Stimulated activated CD4-positive, alpha-beta T cell treated with anti-CD3 and anti-CD28 coated beads, TNF-alpha, amount 100 ng/mL, for 24 hours (primary cell): ENCODE measurements at places on chromosomes 16 and 17.

DNA sequence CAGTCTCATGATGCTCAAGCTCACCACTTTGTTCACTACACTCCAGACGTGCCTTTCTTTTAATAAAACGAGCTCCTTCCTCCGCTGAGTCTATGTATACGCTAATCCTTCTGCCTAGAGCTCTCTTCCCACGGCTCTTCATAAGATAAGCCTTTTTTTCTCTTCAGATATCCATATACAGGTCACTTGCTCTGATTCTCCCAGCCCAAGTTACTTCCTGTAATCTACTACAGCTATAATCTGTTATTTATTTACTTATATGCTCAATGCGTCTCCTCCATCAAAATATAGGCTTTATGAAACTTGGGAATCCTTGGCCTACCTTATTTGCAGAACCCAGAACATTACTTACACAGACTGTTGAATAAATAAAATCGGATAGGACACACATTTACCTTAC lies 17.4 kb downstream of the C16orf87 start:
- no peak for DNase-seq

GRCh38 chr16:30947541-30947858 lies 1.4 kb upstream of the ORAI3 start:
- no peak for DNase-seq

DNA sequence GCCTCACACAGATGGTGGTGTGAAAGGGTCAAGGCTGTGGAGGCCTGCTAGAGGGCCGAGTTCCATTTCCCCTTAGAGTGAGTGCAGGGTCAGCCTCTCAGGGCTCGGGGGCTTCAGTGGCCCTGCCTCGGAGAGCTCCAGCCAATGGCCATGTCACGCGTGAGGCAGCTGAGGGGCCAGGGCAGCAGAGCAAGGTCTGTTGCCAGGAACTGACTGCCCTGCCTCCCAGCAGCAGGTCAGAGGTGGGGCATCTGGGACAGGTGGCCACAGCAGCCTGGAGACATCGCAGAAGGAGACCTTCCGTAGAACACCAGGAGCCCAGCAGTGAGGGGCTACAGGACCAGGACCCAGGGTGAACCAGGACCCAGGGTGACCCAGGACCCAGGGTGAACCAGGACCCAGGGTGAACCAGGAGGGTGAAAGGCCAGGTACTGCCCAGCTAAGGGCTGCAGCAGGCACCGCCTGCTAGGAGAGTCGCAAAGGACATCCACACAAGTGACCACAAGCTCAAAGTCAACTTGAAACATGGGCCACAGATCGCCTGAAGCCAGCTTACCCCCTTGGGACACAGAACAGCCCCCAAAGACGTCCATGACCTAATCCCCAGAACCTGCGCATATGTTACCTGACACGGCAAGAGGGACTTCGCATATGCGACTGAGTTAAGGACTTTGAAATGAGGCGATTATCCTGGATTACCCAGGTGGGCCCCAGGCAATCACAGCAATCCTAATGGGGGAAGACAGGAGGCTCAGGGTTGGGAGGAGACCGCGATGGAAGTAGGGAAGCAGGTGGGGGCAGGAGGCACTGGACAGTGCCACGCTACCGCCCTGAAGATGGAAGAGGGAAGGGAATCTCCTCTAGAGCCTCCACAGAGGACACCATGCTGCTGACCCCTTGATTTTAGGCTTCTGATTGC lies 4.8 kb upstream of the MEAK7 start:
- DNase-seq = no peak

DNA sequence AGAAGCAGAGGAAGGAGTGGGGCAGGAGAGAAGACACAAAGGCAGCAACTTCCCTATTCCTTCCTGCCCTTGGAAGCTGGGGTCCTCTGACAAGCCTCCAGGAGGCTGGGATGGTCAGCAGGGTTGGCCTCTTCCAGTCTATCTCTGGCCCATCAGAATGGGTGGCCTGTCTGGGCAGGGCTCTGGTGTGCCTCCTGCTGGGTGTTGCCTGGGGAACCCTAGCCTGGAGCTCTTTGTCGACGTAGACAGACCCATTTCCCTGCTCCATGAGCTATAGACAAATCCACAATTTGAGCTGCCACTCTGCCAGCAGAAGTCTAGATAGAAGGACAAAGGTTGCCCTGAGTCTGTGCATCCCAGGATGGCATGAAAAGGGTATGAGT lies 11.4 kb downstream of the IGFBP4 start:
- no peak for DNase-seq

DNA sequence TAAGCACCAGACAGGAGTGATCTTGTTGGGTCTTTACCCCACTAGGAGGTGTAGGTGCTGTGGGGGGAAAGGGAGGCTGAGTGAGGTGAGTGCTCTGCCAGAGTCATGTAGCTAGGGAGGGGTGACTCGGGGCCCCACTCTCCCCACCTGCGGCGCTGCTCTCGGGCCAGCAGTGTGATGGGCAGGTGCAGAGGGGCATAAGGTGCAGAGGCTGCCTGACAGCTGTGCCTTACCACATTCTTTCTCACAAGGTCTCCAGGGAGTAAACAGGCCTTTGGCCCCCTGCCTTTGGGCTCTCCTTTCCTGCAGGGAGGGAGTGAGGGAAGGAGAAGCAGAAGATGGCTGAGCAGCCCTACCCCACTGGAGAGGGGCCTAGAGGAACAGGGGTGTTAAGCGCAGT lies 4.5 kb upstream of the CNP start:
- DNase-seq = no peak

- no peak for DNase-seq
Observed at GRCh38 chr16:73434621-73435020, 386.7 kb upstream of the ZFHX3 start.

GRCh38 chr17:49725452-49726130 lies 17.8 kb upstream of the SLC35B1 start:
- no peak for DNase-seq

DNA sequence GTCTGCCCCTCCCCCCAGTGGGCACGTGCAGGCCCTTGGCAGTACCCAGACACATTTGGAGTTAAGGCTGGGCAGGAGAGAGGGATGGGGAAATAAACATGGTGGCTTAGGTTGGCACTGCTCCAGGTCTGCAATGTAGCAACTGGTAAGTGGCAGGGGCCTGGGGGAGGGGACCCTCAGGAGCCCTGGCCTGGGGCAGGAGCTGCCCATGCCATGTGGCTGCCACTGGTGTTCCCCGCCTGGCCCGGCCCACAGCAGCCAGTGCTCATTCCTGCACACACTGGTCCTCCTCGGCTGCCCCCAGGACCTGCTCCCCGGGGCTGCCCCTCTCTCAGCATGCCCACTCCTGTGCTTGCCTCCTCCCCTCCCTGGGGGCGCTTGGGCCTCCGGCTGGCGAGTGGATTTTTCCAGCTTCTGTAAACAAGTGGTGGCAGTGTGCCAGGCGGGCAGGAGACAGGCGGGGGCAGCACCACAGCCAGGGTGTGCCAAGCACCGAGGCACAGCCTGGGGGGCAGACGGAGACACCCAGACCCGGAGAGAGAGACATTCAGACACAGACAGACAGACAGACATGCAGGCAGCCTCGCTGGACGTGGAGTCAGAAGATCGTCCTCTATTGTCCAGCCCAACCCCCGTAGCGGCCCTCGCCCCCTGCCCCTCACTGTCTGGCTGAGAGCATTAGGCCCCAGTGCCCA lies 9.4 kb downstream of the THRA start:
- no peak for DNase-seq

- DNase-seq = peak; percentile 45
Observed at GRCh38 chr17:65027305-65027704, 29.2 kb downstream of the GNA13 start.

- DNase-seq = no peak
Observed at GRCh38 chr16:79856581-79856980, 256.0 kb upstream of the MAF start.
